Activated naive CD4-positive, alpha-beta T cell treated with anti-CD3 and anti-CD28 coated beads, Interleukin-2, amount 50 U/mL, for 72 hours (primary cell): ENCODE measurements at places on chromosomes 3 and 15. TPM values are rescaled to one million over a fixed set of nuclear protein-coding genes. Genes with fewer than 3 reads are reported as not detected.

The ALG1L2 gene
- total RNA-seq, result 0.64 TPM

The PDCD7 gene
- 34.2 TPM for total RNA-seq

The ITIH3 gene
- not detected for total RNA-seq

The BCHE gene
- total RNA-seq, result not detected

The ISLR gene
- not detected for total RNA-seq

The UBAP1L gene
- 4.8 TPM for total RNA-seq
